ENCODE measurements at places on chromosomes 7 and 10.
A peak's percentile ranks its signal among the peaks of the same experiment; 100 is the strongest.

GRCh38 chr10:132036887-132037675 lies 28.7 kb upstream of the JAKMIP3 start:
- no peak for DNase-seq

DNA sequence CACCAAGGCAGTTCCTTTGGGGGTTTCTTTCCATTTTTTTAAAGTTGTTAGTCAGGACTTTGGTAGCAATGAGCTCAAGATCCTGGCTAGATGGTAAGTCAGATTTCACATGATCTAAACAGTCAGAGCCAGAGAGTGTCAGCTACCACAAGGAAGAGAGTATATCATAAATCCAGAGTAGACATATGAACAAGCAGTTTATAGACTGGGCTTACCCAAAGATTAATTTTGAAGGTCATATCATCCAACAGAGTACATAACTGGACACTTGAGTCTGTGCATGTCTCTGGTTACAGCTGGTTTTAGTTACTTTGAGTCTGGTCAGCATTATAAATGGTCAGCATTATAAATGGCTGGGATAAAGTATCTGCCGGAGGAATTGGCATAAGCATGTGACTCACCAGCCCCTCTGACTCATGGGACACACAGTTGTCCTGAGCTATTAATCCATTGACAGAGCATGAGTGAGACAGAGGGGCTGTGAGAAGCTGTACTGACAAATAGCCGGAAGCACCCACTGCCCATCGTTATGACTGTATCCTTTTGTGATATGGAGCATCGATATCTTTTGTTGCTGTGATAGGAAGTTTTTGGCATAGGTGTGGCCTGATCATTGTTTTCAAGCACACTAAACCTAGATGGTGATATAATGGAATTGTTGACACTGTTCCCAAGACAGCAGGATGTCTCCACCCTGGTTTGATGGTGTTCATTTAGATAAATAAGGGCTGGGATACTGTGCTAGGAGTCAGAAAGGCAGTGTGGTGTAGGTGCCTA lies 19.3 kb downstream of the PPP1R3C start:
- no peak for DNase-seq

GRCh38 chr7:130500463-130500862 lies 8.6 kb downstream of the MEST start:
- no peak for DNase-seq

DNA sequence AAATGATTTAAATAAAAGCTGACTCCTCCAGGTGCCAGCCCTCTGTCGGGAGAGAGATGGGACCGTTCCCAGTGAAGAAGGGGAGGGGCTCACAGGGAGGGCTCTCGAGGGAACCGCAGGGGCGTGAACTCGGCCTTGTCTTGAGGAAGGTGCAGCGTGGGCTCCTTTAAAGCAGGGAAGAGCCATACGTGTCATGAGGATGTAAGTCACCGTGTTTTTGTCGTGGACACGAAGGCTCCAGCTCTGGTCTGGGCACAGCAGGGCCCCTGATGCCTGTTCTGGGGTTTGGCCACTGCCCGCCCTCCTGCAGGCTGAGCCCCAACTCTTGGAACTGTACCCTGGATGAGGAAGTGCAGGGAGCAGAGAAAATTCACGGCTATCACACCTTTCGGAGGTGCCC lies 45.0 kb downstream of the JAKMIP3 start:
- no peak for DNase-seq

DNA sequence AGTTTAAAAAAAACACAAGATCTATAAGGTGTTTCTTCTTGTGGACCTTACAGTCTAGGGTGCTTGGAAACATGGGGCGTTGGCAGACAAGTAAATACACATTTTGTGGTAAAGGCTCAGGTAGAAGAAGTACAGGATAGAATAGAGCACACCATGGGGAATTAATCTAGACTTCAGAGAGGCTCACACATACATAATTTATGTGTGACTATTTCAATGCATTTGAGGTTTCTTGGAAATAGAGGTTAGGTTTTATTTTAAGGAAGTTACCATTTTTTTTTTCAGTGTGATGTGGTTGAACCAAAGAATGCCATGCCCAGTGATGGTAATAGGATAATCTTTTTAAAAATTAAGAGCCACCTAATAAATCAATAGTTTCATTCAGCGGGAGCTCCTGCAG lies 12.8 kb downstream of the CFTR start:
- DNase-seq: no peak

GRCh38 chr7:141792526-141792925 lies 2.5 kb downstream of the TAS2R5 start:
- DNase-seq: no peak

- DNase-seq: no peak
These were observed 3.8 kb upstream of the MRC1 start for GRCh38 chr10:17805330-17805729.

- no peak for DNase-seq
These were observed 39.4 kb upstream of the PLCE1 start for GRCh38 chr10:93954299-93954698.

- no peak for DNase-seq
These were observed 622.4 kb upstream of the C7orf33 start for GRCh38 chr7:147968046-147968610.

- DNase-seq: no peak
These were observed 435.8 kb downstream of the GPAM start for GRCh38 chr10:111747751-111748150.

GRCh38 chr10:104043185-104043830 lies 42.4 kb downstream of the COL17A1 start:
- no peak for DNase-seq

DNA sequence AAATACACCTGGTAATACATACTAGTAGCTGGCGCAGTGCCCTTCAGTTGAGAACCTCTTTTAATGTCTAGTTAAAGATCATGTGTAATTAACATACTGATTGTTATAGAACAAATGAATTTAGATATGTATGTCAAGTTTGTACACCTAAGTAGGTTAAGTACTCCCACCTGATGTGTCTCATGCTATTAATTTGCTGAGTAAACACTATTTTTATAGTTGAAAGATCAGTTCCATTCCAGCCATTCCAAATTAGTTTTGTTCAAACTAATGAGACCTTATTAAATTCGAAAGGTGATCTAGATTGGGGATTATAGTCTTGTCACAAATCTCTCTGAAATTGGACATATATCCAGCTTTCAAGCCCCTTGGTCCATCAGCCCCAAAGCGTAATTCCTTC lies 710.0 kb downstream of the LRMDA start:
- no peak for DNase-seq

GRCh38 chr10:76213876-76214275 lies 782.5 kb downstream of the LRMDA start:
- no peak for DNase-seq

- DNase-seq: no peak
These were observed 94.2 kb downstream of the CDK14 start for GRCh38 chr7:90690159-90690858.

DNA sequence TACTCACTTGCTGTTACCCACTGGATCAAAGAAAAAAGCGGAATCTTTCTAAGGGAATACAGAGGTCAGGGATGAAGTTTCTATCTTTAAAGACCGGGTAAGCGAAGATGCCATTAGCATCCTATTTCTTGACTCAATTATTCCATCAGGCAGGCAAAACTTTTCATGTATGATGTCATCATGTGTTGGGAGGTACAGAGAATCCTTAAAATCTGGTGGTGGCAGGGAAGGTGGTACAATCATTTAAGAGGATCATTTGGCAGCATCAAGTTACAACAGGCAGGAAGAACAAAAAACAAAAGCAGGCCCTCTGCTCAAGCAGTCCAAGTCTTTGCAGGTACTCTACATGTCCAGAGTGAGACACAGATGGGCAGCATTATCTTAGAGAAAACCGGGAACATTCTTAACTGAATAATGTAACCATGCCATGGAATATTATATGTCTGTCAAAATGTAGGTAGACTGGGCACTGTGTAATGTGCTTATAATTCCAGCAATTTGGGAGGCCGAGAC lies 3.8 kb downstream of the URGCP start:
- DNase-seq: no peak

DNA sequence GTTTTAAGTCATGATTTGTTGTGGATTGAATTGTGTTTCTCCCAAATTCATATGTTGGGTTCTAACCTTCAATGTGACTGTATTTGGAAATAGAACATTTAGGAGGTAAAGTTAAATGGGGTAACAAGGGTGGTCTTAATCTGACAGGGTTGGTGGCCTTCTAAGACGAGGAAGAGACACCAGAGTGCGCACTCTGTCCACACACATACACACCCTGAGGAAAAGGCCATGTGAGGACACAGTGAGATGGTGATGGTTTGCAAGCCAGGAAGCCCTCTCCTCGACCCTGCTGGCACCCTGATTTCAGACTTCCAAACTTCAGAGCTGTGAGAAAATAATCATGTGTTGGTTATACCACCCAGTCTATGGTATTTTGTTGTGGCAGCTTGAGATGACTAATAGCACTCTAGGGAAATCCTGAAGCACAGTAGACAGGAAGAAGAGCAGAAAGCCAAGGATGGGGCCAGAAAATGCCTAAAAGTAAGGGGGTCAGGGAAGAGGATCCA lies 28.0 kb upstream of the SEM1 start:
- DNase-seq: no peak

GRCh38 chr7:1948301-1948796 lies 278.3 kb downstream of the ELFN1 start:
- DNase-seq: peak; percentile 35

DNA sequence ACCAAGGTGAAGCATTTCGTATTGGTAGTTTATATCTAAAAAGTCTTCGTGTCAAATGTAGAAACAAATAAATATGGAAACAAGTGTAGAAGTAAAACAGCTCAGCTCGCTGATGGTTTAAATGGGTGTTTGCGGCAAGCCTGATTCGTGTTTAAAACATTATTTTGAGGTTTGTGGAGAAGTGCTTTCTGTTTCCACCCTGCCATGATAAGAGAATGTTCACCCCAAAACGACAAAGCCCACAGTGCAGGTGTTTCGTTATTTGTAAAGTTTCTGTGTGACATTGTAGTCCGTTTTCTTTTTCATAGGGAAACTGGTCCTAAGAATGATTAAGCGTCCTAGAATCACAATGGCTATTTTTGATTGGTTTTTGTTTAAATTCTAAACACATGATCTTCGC lies 316.2 kb upstream of the SHH start:
- no peak for DNase-seq

DNA sequence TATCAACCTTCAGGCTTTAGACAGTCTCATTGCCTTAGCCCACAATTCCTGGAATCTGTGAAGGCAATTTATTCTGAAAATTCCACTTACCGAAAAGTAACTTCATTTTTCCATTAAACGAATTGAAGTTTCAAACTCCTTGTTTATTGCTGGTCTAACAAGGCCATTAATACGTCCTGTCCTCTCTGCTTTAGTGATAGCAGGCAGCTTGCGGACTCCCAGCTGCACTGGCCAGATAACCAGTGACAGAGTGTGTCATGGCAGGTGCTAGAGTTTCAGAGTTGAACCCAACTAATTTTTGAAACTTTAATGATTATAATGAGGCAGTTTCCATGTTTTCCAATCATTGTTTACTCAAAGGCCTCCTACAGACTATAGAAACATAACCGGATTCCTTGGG lies 31.1 kb downstream of the LOXL4 start:
- peak; percentile 93 for DNase-seq

DNA sequence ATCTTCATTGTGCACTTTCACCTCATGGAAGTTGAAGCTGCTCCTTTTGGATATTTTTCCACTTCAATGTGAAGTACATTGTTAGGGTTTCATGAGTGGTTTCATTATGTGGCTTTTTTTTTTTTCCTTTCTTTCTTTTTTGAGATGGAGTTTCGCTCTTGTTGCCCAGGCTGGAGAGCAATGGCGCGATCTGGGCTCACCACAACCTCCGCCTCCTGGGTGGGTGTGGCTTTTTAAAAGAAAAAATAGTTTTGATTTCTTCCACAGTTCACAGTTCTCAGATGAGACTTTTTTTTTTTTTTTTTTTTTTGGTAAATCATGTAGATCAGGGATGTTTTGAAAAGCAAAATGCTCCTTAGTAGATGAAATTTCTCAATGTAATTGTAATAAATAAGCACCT lies 652.3 kb upstream of the ANKRD30A start:
- DNase-seq: no peak

- no peak for DNase-seq
These were observed 38.7 kb downstream of the FAM107B start for GRCh38 chr10:14736043-14736442.

DNA sequence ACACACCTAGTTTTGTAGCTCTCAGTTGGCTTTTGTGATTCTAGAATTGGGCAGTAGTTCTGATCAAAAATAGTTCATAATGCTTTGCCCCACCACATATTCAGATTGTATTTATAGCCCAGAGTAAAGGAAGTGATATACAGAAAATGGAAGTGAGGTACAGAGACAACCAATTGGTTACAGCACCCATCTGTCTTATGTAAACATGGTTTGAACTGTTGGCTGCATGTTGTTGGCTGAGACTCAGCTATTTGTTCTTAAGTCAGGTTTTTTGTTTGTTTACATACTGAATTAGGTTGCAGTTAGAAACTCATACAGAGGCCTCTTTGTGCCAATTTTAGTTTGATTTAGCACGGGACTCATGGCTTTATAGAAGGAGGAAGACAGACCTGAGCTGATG lies 158.9 kb upstream of the GPR26 start:
- no peak for DNase-seq

- peak; percentile 3 for DNase-seq
These were observed 128.9 kb downstream of the MTPAP start for GRCh38 chr10:30219971-30220751.

GRCh38 chr10:12697764-12698163 lies 303.7 kb downstream of the CCDC3 start:
- no peak for DNase-seq

- no peak for DNase-seq
These were observed 74.3 kb downstream of the GRK5 start for GRCh38 chr10:119281581-119282071.
